Fibroblast of mammary gland (primary cell): ENCODE measurements at places on chromosomes 1 and 21.
A peak's percentile ranks its signal among the peaks of the same experiment; 100 is the strongest.

GRCh38 chr1:25871086-25871703, 4.3 kb downstream of the PAQR7 start:
- no peak for DNase-seq

DNA sequence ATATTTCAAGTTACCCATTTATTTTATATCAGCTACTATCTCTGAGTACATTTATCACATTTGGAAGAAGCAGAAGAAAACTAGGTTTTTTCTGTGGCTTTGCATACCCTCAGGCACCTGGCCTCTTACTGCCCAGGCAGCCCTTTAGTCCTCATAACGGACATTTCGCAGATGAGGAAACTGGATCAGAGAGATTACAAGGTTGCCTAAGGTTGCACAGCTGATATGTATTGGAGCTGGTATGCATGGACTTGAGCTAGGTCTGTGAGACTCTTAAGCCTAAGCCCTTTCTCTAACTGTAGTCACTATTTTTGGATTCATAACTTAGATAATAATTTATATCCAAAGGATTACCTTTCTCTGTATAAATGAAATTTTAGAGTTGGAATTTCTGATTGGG, 4.0 kb downstream of the CNIH3 start:
- DNase-seq: no peak

DNA sequence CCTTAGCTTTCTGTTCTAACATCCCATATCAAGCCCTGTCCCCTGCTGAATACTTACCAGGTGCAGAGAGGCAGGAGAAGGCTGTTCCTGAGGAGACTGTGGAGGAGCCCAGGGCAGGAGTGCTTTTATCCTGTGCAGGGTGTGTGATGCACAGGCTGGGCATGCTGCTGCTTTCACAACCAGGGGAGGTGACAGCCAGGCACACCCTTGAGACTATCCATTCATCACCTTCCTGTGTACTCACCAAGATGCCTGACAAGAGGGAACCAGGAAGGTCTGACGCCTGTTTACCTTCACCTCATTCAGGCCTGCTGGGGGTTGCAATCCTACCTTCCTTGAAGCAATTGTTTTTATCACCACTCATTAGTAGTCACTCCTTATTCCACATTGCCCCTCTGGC, at the start of gene LCE3E:
TSS of gene LCE3E (minus strand) at position 100 of the 400 bp plus-strand sequence. CDS start 572 bp downstream, outside the sequence.
- DNase-seq: no peak

DNA sequence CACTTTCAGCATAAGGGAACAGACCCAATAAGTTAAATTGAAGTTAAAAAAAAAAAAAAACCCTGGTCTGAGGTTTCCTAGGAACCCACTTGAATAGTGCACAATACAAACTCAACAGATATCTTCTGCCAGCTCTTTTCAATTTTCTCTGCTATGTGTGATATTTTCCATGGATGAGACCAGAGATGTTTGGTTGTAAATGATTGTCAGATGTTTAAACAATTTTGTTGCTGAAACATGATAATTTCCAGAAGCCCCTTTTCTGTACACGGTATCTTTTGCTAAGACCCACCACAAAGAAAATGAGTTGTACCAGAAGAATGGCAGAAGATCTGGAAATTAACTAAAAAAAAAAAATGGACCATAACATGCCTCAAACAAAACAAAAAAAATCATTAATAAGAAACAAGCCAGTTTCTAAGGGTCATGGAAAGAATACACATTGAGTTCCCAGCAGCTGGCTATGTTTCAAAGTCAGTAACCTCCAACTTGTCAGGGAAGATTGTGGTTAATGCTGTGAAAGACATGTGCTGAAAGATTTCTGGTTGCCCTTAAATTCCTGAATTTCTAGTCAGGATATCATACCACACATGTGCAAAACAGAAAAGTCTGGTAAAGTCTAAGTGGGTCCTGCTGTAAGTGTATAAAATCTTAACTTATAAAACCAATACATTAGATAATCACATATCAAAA, 35.6 kb upstream of the MGST3 start:
- peak; percentile 84 for DNase-seq

DNA sequence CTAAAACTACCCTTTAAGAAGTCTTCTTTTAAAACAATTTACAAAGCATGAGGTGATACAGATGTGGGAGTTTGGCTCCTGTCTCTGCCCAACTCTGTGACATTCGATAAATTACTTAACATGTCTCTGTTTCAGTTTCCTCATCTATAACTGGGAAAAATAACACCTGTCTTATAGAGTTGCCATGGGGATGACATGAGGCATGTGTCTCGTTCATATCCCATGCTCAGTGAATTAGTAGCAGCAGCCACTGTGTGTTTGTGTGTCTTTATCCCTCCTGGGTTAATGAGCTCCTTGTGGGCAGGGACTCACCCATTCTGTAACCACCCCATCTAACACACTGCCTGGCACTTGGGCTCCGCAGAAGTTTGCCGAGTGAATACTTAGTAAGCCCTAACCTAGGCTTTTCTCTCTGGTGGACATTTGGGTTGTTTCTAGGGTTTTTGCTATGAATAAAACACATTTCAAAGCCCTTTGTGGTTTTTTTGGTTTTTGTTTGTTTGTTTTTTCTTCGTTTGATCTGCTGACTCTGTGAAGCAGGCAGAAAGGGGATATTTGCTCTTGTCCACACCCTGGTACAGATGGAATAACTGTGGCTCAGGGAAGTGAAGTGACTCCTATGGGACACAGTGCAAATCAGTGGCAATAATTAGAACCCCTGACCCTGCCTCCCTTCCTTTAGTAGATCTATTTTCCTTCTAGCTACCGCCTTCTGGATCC, 797 bp upstream of the KCNJ9 start:
- no peak for DNase-seq

DNA sequence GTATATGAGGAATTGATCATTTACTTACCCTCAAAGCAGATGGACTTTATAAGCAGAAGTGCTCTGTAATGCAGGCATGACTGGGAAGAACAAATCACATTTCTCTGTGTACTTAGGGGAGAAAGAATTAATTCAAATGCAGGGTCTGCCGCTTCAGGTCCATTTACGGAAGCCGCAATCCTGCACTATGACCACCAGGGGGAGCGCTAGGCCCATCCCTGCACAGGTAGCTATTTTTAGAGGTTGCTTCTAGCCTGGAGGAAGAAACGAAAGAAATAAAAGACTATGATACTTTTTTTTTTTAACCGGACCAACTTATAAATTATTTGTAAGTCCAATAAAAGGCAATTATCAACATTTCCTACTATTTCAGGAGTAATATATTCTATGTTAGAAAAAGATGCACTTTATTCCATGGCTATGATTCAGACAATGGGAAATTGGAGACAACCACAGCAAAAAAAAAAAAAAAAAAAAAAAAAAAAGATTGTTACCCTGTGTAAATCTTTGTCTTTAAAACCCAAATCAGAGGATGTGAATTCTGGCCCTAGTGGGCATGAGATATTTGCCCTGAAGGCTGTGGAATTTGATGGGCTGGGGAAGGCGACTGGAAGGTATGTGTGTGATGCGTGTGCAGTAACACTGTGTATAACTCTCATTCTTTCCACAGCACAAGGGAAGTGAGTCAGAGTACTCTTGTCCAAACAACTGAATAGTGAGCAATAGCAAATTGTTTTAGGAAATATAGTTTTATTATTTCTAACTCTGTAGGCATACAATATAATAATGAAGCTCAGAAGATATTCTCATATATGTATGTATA, 12.9 kb upstream of the FYB2 start:
- DNase-seq: peak; percentile 93

- DNase-seq: no peak
These were observed 45.8 kb upstream of the S1PR1 start for GRCh38 chr1:101191049-101191448.

DNA sequence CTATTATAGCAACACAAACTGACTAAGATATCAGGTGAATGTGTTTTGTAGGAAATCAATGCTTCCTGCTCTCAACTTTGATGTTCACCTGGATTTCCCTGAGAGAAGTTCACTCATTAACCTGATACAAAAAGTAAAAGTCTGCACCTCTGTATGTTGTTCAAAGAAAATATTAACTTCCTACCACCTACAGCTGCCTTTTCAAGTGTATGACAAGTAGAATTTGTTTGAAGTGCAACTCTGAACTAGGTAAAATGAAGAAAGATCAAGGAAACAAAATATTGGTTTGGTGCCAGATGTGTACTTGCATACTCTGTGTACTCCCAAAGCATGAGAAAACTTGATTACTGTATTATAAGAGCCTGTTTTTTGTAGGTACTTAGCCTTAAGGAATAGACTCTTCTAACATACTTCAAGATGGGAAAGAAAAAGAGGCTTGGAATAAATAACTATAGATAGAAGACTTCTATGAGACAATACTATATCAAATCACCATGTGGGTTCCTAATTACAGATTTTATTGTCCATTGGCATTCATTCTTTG, 193.4 kb downstream of the APP start:
- no peak for DNase-seq

- DNase-seq: no peak
These were observed 20.4 kb downstream of the TINAGL1 start for GRCh38 chr1:31596737-31597097.

DNA sequence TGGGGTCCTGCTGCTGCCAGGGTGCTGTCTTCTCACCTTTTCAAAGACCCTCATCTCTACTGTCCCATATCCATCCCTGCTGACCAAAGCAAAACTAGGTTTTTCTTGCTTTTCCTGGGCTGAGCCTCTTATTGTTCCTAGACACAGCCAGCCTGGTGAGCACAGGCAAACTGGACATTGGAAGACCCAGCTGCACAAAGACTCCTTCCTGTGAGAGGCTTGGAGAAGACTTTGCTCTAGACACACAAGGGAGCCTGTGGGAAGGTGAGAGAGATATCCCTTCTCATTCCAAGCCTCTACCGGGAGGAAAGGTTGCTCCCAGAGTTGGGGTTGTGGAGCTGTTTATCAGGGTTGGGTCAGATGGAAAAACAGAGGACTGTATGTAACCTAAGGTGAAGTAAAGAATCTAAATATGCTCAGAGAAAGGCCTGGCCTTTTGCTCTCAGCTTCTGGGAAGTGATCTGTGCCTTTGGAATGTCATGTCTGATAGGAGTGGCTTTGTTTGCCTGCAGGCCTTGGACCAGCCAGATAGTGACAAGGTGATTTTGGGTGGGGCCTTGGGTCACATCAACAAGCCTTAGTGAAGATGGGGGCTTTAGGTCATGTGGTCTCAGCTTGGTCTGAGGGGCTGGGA, 87.6 kb upstream of the RUNX1 start:
- peak; percentile 23 for DNase-seq

- DNase-seq: peak; percentile 64
These were observed 17.6 kb downstream of the RGS1 start for GRCh38 chr1:192592981-192593708.
